ENCODE measurements at places on chromosomes 5 and 9.

GRCh38 chr5:52705720-52706119 is 82.0 kb upstream of the ITGA1 start:
- no peak for DNase-seq

DNA sequence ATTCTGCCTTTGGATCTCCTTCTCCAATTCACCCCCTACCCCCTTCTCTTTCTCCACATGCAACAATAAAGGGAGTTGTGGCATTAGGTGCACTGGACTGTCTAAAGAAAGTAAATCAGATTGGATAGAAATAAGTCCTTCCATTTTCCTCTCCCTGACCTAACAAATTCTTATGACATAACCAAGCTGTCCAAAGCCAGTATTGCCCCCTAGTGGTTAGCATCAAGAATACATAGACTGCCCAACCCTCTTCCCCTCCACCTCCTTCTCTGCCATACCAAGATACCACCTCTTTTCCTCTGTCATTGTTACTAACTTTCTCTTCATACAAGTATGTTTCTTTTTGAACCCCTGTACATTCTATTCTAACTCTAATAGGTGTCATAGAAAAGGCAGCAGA is 45.7 kb downstream of the PPARGC1B start:
- DNase-seq = peak; percentile 8

- DNase-seq = peak; percentile 42
These were observed 66.9 kb upstream of the GLIS3 start for GRCh38 chr9:4366591-4367330.

- no peak for DNase-seq
These were observed 1523.6 kb upstream of the WWC1 start for GRCh38 chr5:166767858-166768257.

- DNase-seq = no peak
These were observed 20.5 kb upstream of the ARHGEF28 start for GRCh38 chr5:73605223-73606087.

DNA sequence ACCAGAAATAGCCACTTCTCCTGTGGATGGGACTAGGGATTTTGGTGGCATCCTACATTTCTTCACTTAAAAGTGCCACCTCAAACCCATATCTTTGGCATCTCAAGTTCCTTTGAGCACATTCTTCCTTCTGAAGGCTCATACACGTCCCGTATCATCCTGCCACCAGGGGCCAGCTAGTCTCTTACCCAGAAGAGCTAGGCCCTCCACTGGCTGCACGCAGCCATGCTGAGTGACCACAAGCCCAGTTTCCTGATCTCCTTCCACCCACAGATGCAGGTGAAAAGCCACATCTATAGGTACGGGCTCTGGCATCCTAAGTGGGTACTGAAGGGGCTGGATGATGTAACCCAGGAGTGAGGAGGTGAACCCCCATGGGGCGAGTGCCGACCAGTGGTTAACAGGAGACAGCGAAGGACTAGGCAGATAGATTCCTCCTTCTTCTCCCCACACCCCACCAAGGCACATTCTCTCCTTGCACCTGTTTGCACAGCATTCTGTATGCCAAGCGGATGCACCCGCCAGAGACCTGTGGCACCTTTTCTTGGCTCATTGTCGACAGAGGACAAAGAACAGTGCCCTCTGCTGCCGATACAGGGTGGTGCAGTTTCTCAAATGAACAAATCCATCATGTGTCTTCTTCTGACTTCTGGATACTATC is 14.4 kb upstream of the SCGB3A1 start:
- DNase-seq = peak; percentile 76

DNA sequence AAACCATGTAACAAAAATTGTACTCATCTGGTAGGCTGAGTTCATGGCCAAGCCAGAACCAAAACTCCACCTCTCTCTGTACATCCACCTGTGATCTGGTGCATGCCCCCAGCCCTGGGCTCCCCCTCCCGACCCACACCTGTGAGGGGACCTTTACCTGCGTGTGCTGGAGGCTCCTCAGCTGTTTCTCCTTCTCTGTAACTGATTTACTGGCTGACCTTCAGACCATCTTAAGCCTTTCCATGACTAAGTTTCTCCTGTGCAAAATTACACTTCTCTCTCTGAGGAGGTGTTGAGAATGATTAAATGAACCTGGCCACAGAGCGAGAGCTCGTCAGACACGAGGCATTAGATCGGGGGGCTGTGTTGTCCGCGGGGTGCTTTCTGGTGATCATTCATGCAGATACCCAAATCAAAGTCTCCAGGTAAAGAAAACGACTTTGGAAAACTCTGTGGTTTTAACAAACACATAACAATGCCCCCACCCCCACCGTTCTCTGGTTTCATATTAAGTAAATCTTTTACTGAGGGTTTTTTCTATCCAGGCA is 136.4 kb downstream of the SEMA5A start:
- DNase-seq = no peak

- no peak for DNase-seq
These were observed 1.8 kb downstream of the IRX1 start for GRCh38 chr5:3597167-3598007.

DNA sequence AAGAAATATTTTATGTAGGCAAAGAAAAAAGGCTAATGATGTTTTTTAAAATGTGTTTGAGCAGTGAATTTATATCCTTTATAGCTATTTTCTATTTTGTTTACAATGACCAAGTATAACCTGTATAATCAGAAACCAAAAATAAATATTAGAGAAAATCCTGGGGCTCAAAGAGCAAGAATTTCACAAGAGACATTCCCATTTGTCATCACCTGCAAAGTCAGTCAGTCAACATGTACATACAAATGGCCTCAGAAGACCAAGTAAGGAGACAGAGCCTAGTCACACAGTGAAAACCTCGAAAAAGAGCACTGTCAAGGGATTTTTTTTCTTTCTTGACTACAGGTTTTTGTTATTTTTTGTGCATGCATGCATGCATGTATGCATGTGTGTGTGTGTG is 231.4 kb downstream of the GLIS3 start:
- DNase-seq = no peak

DNA sequence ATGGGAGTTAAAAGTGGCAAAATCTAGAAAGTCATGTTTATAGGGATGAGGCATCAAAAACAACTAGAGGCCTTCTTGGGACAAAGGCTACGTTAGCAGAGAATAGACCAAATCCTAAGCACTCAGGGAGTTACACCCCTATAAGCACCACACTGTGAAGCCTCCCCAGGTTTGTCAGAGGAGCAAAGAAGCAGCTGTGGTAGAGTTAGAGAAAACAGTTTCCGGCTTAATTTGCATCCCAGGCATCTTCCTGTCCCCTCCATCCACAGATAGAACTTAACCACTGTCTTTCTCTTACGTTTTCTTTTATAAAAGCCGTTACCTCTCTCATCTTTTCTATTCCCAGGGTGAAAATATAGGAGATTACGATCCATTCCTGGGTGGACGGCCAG is 188.6 kb upstream of the KLF9 start:
- no peak for DNase-seq

- no peak for DNase-seq
These were observed 144.0 kb upstream of the HAPLN1 start for GRCh38 chr5:83864652-83865051.

DNA sequence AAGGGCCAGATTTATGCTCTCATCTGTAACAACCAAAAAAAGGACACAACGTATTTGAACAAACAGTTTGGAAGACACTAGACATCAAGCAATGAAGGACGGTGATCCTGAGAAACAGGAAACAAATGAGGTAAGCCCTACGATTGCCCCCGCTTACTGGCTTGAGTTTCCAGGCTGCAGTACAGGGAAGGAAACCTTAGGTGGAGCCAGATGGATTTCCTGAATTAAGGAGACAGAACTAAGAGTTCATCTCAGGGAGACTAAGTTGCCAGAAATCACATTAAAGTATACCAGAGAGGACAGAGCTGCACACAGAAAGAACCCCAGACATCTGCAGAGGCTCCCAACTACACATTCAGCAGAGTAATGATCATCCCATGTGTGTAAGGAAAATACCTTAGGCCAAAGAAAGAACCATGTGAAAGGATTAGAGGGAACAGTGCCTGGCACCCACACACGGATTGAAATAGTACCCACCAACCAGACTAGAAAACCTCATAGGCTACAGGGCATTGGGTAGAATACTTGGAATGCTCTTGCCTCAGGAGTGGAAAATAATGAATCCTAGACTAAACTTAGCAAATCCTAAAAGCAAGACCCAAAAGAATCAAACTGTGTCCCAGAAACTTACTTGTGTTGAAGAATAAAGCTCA is 99.3 kb upstream of the NIPBL start:
- no peak for DNase-seq

DNA sequence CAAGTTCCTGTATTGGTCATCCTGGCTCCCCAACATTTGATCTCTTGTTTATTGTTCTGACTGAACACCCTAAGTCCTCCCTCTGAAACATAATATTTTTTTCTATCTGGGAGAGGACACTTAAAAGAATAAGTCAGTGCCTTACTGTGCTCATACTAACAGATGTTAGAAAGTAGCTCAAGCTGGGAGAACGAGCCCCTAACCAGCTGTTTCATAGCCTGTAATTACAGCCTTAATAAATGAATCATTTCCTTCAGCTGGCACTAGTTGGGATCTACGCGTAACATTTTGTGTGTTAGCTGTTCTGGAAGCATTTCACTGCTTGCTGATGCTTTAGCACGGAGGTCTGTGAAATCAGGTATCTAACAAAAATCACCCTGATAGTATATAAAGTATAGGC is 345.9 kb upstream of the RIOK2 start:
- no peak for DNase-seq

DNA sequence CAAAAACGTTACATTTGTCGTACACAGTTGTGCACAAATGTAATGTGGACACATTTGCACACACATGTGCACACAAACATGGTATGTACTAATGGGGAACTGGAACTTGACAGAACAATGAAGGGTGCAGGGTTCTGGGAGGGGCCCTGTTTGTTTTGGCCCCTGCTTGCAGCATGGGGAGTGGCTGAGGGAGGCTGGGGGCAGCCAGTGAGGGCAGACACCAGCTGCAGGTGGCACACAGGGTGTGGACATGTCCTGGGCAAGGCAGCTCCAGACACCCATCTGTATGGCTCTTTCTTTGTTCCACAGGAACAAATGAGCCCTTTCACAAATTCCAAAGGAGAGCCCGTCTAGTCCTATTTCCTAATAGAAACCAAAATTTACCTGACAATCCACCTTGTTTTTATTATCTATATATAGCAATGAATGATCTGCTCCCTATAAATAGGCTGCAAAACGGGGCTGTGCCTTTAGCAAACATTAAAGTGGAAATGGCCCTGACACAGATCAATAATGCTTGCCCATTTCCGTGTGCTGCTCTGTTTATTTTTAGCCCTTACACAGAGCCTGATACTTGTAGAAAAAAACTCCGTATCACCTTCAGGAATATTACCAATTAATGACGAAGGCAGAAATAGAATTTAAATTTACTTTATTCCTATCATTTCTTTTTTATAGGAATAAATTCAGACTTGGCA is 26.4 kb downstream of the MARCHF3 start:
- DNase-seq = no peak

- peak; percentile 93 for DNase-seq
These were observed 76.8 kb downstream of the STK10 start for GRCh38 chr5:172110921-172111851.

- no peak for DNase-seq
These were observed 612.9 kb upstream of the TLE4 start for GRCh38 chr9:78958892-78959291.

DNA sequence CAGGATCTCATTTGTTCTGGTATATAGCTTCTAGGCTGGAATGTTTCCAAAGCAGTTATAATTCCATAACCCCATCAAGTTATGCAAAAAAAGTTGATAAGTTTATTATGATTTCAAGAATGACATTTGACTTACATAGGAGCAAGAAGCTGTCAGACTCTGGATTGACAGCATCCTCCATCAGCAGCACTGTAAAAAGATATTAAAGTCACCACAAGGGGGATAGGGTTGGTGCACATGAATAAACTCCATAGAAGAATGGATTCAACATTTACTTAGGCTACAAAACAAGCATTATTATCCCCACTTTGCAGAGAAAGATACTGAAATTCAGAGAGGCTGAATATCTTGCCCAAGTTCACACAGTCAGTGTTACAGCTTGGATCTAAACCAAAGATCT is 208.9 kb upstream of the SLC30A5 start:
- peak; percentile 30 for DNase-seq

DNA sequence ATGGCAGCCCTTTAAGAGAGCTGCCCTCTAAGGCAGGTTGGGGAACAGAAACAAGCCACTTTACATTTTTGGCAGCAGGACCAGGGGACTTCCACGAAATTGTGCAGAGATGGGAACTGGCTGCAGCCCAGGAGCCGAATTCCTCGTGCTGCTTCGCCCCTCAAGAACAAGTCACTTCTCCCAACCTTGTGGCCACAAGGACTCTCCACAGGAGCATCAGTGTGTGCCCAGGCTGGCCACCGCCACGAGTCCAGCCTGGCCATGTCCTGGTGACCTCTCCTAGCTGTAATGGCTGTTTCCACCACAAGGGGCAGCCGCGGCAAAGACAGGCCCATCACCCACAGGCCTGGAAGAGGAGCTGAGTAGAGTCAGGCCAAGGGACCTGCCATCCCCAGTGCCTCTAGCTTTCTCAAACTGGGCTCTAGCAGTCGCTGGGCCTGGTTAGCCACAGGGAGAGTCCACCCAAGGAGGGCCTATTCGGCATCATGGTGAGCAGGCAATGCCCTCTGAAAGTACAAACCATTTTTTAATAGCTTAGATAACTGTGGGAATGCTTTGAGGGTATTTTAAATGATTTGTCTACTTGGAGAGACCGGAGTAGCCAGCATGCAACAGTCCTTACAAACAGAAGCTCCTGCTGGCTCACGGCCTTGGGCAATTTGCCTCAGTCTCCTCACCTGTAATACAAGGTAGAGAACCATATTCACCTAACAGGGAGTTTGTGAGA is 129.0 kb downstream of the COL23A1 start:
- DNase-seq = peak; percentile 49

DNA sequence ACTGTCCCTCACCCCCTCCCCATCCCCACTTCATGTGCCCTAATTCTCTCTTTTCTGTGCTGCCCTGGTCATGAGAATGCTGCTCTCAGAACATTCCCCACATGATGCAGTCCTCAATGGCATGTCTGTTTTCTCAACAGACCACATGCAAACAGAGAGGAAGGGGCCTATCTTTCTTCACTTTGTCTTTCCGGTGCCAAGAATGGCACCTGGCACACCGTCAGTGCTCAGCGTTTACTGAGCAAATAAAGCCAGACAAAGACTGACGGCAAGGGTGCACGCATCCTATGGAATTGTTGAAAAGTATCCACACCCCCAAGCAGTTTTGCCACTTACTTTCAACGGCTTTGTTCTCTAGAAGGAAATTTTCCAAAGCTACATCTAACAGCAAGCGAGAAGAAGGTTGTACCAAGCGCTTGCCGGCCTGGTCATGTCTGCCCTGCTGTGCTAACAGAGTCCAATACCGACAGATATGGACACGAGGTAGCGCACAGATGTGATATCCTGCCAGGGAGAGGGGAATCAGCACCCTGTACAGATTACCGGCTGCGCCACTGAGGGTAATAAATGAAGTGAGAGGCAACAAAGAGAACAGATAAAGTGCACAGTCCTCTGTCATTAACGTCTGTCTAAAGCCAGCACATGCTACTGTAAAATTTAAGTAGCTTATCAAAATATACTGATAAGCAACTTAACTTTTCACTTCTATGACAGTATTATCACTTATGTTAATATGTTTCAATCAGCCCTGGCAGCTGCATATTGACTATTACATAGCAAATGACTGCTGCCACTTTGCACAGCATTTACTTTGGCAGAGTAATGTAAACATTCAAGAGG is 251.7 kb downstream of the DENND1A start:
- no peak for DNase-seq
